ENCODE measurements at places on chromosomes 3 and 15.

GRCh38 chr3:23238156-23238555, 35.0 kb downstream of the UBE2E2 start:
- DNase-seq = no peak

DNA sequence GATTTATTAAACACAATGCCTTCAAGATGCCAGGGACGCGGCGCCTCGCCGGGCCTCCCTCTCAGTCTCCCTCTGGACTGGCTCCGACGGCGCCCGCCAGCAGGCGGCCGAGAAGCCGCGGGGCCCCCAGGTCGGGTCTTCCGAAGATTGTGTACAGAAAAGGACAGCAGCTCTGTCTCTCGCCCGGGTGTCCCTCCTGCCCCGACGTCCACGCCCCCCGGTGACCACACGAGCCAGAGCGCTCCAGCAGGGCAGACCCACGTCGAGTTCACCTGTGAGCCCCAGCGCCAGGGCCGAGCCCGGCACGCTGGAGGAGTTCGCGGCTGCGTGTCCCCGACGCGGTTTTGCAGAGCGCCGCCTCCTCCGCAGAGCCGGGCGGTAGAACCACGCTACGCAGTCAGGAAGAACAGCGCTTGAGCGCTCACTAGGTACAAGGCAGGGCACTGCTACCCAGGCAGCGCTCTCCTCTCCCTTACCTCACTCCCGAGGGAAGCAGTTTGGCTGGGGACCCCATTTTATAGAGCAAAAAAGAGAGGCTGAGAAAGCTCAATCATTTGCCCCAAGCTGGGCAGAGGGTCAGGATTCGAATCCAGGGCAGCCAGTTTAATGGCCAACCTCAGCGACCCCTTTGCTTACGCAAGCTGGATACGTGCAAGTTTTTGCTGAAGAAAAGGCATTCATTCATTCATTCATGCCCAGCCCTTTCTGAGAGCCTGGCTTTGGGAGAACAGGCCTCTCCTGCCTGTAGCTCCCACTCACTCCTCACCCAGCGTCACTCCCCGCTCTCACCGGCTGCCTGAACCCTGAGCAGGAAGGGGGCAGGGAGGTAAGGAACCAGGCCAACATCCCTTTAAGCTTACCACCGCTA, 3.0 kb upstream of the TLE3 start:
- peak; percentile 54 for DNase-seq

- no peak for DNase-seq
Observed at GRCh38 chr3:196800742-196801434, 61.2 kb downstream of the PAK2 start.

DNA sequence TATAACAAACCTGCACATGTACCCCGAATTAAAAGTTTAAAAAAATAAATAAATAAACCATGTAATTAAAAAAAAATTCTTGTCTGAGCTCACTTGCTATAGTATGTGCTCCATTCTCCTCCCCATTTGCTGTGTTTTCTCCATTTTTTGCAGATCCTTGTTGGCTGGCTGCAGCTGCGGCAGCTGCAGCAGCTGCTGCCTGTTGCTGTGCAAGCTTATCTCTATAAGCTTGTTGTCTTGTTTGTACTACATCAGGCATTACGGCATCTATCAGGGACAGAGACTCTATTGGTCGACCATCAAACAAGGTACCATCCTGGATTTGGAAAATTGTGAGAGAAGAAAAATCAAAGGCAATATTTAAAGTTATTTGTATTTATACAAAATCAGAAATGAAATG, 145.9 kb downstream of the TBL1XR1 start:
- DNase-seq = no peak

- no peak for DNase-seq
Observed at GRCh38 chr15:66040211-66040892, 171.1 kb downstream of the RAB11A start.

DNA sequence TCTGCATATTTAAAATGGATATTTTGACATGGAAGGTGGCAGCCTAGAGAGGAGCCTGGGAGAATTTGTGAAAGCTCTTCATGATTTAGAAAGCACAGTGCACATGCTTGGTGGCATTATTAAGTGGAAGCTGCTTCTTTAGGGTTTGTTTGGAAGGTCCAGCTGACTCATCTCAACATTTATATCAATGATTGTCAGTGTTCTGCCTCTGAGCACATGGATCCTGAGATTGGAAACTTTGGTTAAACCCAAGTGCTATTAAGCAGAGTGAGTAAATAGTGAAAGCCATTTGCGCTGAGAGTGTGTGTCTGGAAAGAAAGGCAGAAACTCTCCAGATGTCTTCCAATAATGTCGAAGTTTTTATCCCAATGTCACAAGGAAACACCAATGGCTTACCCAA, 7.4 kb downstream of the NOX5 start:
- DNase-seq = no peak

DNA sequence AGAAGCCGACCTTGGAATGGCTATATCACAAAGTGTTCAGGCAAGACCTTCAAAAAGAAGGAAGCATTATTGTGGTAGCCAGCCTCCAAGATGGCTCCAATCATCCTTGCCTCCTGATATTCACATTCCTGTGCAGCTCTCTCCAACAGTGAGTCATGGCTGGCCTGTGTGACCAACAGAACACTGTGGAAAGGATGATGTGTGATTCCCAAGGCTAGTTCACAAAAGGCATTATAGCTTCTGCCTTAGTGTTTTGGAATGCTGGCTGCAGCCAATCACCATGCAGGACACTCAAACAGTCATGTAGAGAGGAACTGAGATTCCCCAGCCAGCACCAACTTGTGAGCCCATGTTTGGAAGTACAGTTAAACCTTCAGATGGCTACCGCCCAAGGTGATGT, 102.6 kb downstream of the EFL1 start:
- DNase-seq = no peak

GRCh38 chr3:123090728-123091531, 24.1 kb downstream of the PDIA5 start:
- no peak for DNase-seq

GRCh38 chr3:170414202-170414663, 4.4 kb upstream of the CLDN11 start:
- no peak for DNase-seq

DNA sequence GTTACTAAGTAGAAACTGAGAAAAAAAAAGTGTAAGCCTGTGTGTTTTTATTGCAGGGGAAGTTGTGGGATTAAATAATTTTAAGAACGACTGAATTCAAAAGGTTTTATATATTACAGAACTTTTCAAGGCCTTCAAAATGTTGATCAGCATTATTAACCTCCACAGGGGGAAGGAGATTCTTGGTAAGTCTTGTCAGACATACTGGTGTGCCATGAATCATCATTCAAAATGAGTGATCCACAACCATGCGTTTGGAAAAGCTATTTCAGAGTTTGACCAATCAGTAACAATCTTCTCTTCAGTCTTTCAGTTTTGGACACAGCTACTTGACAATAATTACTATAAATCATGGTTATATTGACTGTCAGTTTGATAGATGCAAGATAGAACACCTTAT, 70.2 kb downstream of the ADAMTS9 start:
- DNase-seq = no peak

- peak; percentile 50 for DNase-seq
Observed at GRCh38 chr3:126751611-126752302, 47.7 kb downstream of the CHCHD6 start.

DNA sequence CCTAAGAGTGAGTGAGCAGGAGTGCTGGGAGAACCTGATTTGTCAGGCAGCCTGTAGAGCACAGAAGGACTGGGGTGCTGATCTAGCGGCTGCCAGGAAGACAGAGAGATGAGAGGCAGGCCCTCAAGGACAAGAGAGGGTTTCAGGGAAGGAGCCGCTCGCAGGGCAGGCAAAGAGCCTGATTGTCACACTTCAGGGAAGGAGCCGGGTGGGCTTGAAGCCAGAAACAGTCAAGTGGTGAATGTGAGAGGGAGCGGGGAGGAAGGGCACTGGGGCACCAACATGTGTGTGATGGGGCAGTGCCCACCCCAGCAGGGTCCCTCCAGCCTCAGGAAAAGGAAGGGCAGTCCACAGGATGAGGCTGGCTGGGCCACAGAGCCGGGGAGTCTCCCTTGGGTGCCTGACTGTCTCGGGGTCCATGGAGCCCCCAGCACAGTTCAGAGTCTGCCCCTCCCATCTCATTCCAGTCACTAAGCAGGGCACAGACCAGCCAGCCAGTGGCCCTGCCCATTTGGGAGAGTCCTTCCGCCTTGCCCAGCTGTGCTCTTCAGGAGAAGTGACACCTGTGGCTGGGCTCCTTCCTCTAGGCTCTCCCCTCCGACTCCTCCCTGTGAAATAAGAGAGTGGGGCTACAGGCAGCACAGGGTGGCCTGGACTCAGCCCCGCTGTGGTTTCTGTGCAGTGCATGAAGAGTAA, 148.6 kb downstream of the RAB11A start:
- no peak for DNase-seq

DNA sequence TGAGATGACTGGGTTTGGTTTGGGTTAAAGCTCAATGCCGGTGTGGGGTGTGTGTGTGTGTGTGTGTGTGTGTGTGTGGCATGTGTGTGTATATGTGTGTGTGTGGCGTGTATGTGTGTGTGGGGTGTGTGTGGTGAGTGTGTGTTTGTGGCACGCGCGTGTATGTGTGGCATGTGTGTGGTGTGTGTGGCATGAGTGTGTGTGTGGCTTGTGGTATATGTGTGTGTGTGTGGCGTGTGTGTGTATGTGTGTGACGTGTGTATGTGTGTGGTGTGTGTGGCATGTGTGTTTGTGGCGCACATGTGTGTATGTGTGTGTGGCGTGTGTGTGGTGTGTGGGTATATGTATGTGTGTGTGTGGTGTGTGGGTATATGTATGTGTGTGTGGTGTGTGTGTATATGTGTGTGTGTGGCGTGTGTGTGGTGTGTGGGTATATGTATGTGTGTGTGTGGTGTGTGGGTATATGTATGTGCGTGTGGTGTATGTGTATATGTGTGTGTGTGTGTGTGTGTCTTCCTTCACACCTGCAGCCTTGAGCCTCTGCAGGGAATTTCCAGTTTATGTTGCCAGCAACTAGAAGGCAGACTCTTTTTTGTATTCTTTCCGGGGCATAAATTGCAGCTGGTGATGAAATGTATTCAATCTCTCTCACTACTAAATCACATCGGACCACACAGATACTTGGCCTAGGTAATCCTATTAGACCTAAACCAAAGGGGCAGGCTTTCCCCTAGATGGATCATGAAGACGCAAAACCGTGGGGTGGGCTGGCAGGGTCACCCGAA, 34.8 kb downstream of the CHRD start:
- no peak for DNase-seq

DNA sequence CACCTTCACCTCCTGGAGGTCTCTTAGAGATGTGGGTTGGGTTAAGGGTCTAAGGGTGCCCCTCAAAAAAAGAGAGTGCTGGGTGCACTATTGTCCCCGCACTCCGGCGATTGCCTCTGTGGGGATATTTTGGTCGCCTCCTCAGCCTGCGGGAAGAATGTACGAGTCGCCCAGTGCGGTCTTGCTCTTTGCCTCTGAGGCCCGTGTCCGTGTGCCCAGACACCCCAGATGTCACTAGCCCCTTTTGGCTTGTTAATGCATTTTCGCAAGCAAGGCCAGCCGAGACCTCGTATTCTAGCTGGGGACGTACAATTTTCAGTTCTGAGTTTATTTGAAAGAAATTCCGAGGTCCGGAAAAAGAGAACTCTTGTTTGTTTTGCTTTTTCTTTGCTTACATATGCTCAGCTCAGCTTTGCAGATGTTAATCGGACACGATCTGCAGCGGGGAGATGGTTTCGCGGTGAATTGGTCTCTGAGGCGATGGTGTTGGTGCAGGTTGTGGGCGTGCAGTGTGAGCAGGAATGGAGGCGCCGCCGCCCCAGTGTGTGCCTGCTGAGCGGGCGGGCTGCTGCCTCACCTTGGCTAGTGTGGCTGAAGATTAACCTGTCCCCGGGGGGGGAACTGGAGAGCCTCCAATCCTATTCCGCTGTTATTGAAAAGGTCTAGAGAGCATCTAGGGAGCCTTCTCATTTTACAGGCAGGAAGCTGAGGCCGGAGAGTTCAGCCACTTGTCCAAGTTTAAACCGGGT, 1.4 kb downstream of the ST6GAL1 start:
- peak; percentile 64 for DNase-seq

DNA sequence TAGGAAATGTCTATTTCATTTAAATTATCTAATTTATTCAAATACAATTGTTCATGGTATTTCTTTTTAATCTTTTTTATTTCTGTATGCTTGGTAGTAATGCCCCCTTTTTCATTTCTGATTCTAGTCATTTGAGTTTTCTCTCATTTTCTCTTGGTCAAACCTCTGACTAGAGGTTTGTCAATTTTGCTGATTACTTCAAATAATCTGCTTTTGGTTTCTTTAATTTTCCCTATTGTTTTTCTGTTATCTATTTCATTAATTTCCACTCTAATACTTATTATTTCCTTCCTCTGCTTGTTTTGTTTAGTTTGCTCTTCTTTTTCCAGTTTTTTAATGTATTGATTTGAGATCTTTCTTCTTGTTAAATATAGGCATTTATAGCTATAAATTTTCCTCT, 12.1 kb downstream of the FSD2 start:
- no peak for DNase-seq

GRCh38 chr3:156635034-156635433, 39.4 kb upstream of the TIPARP start:
- no peak for DNase-seq

GRCh38 chr3:29494305-29495036, 213.6 kb downstream of the RBMS3 start:
- DNase-seq = no peak

DNA sequence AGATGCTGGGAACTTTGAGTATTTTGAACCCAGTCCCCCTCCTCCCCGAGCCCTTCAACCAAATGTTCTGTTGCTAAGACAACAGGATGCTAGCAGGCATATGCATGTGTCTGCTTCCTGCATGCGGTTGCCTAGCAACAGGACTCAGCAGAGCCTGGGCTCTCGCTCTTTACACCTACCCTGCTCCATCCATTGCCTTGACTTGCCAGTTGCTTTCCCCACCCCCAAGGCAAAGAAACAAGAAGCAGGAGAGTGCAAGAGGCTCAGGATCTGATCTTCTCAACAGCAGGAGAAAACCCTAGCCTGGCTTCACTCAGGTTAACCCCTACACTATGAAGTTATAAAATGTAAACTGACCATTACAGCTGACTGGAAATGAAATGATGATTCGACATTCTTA, 393.0 kb downstream of the IGSF11 start:
- peak; percentile 86 for DNase-seq

DNA sequence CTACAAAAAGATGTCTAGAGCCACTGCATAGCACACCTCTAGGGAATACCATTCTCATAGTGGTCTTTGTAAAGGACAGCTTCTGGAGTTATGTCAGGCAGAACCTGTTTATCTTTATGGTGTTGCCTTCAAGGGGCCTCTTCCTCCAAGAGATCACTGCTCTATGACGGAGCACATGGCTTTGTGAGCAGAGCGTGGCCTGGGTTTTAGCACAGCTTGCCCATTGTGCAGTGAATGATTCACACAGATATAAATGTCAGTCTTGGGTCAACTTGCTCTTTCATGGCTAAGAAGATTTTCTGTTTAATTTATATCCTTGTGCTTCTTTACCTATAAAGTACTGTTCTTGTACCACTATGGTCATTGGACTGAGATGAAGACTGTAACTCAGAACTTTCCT, 41.5 kb upstream of the RBMS3 start:
- no peak for DNase-seq

GRCh38 chr3:79870313-79870620, 102.5 kb upstream of the ROBO1 start:
- no peak for DNase-seq

GRCh38 chr3:148707601-148708380, 10.1 kb downstream of the AGTR1 start:
- no peak for DNase-seq

- DNase-seq = no peak
Observed at GRCh38 chr15:100096248-100096600, 245.6 kb downstream of the ADAMTS17 start.

GRCh38 chr3:112381673-112382542, 49.0 kb downstream of the CD200 start:
- DNase-seq = no peak

GRCh38 chr3:160129459-160130061, 95.7 kb upstream of the C3orf80 start:
- no peak for DNase-seq

- DNase-seq = no peak
Observed at GRCh38 chr3:67920969-67921368, 266.6 kb upstream of the SUCLG2 start.

Data from H9 (cell line).